ENCODE measurements at places on chromosomes 13 and 19.

DNA sequence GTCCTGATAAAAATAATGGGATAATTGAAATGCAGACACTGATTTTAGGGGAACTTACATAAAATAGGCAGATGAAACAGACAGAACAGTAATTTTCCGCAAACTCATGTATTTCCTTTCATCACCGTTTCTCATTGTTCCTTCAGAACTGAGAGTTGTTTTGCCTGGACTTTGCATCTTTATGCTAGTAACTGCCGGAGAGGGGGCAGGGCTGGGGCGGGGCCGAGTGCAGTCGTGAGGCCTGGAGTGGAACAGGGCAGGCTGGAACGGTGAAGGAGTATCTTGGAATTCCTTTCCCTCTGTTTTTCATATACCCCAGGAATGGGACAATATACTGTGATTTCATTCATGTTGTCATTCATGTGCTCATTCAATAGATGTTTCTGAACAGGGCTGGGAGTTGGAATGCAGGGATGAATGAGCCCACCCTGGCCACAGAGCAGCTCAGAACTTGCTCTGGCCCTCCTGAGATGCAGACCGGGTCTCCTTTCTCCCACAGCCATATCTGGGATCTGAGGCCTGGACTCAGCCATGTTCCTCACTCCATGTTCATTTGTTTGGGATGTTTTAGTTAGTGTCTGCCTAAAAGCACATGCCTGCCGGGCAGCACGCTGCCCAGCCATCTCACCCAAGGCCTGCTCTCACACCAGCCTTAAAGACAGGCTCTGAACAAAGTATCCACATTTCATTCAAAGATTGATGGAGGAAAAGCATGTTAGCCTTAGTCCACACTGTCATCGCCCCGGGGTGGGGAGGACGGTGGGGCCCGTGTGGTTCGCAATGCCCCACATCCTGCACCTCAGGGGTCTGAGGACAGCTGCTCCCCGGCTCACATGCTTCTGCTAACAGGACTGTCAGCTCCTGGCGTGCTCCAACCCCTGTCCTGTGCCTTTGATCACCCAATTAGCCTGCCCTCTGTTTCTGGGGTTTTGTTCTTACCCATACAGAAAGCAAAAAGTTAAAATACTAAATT is 92.9 kb downstream of the SOX1 start:
- no peak for DNase-seq

GRCh38 chr13:97648881-97649224 is 214.9 kb downstream of the RAP2A start:
- DNase-seq = no peak

DNA sequence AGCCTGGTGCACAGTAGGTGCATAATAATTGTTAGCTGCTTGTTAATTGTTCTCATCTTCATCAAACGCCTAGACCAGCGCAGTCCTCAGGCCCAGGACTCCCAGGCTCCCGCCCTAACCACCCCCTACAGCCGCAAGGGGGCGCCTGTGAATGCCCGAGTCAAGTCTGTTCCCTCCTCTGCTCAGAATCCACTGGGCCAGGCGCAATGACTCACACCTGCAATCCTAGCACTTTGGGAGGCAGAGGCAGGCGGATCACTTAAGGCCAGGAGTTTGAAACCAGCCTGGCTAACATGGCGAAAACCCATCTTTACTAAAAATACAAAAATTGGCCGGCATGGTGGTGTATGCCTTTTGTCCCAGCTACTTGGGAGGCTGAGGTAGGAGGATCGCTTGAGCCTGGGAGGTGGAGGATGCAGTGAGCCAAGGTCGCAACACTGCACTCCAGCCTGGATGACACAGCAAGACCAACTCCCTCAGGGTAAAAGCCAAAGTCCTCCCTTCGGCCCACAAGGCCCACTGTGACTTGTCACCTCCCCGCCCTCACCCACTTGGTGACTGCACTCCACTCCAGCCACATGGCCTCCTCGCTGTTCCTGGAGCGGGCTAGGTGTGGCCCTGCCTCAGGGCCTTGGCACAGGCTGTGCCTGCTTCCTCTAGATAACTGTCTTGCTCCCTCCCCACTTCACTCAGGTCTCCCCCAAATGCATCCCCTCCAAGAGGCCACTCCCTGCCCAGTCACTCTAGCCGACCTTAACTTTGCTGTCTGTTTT is 9.1 kb downstream of the ZNF653 start:
- DNase-seq = peak; percentile 27

DNA sequence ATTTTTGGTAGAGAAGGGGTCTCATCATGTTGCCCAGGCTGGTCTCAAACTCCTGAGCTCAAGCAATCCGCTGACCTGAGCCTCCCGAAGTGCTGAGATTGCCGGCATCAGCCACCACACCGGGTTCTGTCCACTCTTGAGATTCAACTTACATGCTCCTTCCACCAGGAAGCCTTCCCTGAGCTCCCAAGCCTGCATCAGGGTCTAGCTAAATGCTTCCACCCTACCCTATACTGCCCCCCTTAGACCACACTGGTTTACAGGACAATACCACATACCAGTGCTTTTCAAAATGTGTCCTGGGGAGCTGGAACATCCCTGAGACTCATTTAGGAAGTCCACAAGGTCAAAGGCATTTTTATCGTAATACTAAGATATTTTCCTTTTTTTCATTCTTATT is 15.1 kb upstream of the CACNG8 start:
- DNase-seq = no peak

DNA sequence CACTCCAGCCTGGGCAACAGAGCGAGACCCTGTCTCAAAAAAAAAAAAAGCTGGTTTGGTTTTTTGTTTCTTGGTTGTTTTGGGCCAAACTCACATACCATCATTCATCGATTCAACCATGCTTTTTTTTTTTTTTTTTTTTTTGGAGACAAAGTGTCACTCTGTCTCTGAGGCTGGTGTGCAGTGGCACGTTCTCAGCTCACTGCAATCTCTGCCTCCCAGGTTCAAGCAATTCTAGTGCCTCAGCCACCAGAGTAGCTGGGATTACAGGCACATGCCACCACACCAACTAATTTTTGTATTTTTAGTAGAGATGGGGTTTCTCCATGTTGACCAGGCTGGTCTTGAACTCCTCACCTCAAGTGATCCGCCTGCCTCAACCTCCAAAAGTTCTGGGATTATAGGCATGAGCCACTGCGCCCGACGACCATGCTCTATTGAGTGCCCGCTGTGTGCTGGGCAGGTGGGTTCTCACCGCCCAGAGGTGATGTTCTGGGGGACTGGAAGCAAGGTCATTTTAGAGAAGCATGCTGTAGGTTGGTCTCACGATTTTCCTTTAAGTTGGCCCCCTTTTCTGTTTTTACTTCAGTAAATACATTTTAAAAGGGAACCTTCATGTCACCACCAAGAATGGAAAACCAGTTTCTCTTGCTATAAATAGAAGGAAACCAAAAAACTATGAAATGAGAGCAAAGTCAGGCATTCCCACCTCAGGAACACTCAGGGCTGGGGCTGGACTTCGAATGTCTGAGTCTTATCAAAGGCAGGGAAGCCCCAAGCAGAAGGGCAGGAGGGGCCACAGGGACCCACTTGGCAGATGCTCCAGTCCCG is 8.3 kb upstream of the JUND start:
- DNase-seq = no peak

GRCh38 chr13:71625694-71626093 is 241.3 kb downstream of the DACH1 start:
- DNase-seq = no peak

- DNase-seq = peak; percentile 74
Measured at GRCh38 chr19:14571695-14572490, at the start of gene NDUFB7. NDUFB7 (minus strand) TSS chr19:14572066; CDS start chr19:14572000, 66 bp downstream.

GRCh38 chr13:74978591-74978990 is 503.4 kb downstream of the TBC1D4 start:
- no peak for DNase-seq

- DNase-seq = no peak
Measured at GRCh38 chr13:114072421-114072820, 60.0 kb downstream of the RASA3 start.

Data from activated naive CD8-positive, alpha-beta T cell treated with anti-CD3 and anti-CD28 coated beads, Interleukin-2, amount 50 U/mL, for 16 hours (primary cell).